Sigmoid colon (tissue), 7 donors: ENCODE measurements at places on chromosomes 13 and 19. TPM values are rescaled to one million over a fixed set of nuclear protein-coding genes. Genes with fewer than 3 reads are reported as not detected.

The LONP1 gene
- total RNA-seq = 31.1 TPM

The SERPINE3 gene
- not detected for total RNA-seq

The NEK5 gene
- 0.33 TPM for total RNA-seq

The CEACAM7 gene
- 1.1 TPM for total RNA-seq

The FXYD7 gene
- not detected for total RNA-seq

The PALM3 gene
- not detected for total RNA-seq

The IER2 gene
- 140 TPM for total RNA-seq

The MAMSTR gene
- total RNA-seq = 1.8 TPM

The IGSF23 gene
- not detected for total RNA-seq

The SWSAP1 gene
- total RNA-seq = 1.1 TPM

The RGS9BP gene
- total RNA-seq = 0.36 TPM

The LILRB4 gene
- total RNA-seq = 2.8 TPM

The ADAMTS10 gene
- total RNA-seq = 20.3 TPM

The IRS2 gene
- total RNA-seq = 15.3 TPM

The TTYH1 gene
- total RNA-seq = 5.4 TPM

The GIPC3 gene
- total RNA-seq = 0.83 TPM

DNA sequence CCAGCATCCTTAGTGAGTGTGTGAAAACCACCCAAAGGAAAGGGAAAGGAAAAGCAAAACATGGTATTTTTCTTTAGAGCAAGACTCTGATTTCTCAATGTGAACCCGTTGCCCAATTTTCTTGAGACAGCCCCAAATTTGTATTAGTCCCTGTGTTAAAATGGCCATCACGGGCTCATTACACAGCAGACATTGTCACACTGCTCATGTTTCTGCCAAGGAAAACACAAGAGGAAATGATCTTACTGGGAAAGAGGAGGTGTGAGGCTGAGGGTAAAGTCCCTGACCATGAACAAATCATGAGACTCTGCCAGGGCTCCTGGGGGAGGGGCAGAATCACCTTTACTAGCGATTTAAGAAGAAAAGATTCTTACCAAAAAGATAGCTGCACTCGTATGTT lies 54.4 kb downstream of the FAM124A start:
- H3K27me3 ChIP-seq = no peaks in the 10 kb centered on the region
- no peak overlapping the region for H3K27ac ChIP-seq
- no peak overlapping the region for H3K4me3 ChIP-seq
- DNase-seq = no peak

GRCh38 chr13:93721483-93721882 lies 494.9 kb downstream of the GPC6 start:
- H3K27me3 ChIP-seq = no peaks in the 10 kb centered on the region
- H3K36me3 ChIP-seq = no peaks in the 10 kb centered on the region
- no peak for DNase-seq
- no peak overlapping the region for H3K4me3 ChIP-seq

GRCh38 chr19:48867123-48867745 lies 1.2 kb downstream of the PLEKHA4 start:
- peak overlapping the region; percentile 82 for H3K27ac ChIP-seq
- peak overlapping the region; percentile 31 for H3K4me3 ChIP-seq
- no peak for DNase-seq
- H3K27me3 ChIP-seq = no peaks in the 10 kb centered on the region

- peaks cover 10% of the 10 kb centered on the region for H3K4me1 ChIP-seq
- DNase-seq = no peak
- H3K27me3 ChIP-seq = peaks cover 19% of the 10 kb centered on the region
- H3K4me3 ChIP-seq = peak overlapping the region; percentile 29
These were observed 621 bp downstream of the NOVA2 start for GRCh38 chr19:45972947-45973540.

- DNase-seq = no peak
- peaks cover 100% of the 10 kb centered on the region for H3K4me1 ChIP-seq
- no peaks in the 10 kb centered on the region for H3K36me3 ChIP-seq
- no peaks in the 10 kb centered on the region for H3K27me3 ChIP-seq
- H3K4me3 ChIP-seq = no peak overlapping the region
These were observed 43.6 kb downstream of the LYL1 start for GRCh38 chr19:13058951-13059660.

DNA sequence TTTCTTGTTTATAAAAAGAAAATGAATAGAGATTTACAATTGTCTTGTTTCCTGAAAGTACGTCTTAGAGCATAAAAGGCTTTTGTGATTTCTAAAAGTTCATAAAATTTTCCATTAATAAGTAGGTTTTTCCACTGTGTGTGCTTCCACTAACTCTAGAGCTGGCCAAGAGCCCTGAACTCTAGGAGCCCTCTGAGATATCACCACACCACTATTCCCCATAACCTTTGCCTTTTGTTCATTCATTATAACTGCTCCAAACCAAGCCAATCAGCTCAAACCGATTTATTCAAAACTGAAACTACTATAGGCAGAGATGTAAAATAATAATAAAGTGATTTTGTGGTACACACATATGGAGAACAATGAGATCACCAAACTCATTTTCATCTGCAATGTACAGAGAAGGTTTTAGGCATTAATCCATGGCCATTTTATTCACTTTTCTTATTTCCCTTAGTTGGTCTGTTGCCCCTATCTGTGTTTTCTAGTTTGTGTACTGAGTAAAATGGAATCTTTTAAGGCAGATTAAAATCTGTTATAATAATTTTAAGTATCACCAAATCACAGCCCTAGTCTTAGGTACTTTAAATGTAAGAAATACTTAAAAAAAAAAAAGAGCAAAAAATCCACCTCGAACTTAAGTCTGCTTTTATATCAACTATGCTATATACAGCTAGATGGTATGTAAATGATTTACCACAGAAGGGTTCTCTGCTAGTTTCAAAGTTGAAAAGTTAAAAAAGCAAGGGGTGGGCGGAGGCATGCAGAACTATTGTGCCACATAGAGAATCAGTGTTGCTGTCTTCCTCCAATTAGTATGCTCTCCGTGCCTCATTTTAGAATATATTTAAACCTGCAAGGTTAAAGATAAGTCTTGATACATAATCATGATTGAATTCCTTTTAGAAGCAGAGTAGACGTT lies 311.3 kb downstream of the KLF12 start:
- H3K4me1 ChIP-seq = no peaks in the 10 kb centered on the region
- no peaks in the 10 kb centered on the region for H3K36me3 ChIP-seq
- H3K27ac ChIP-seq = no peak overlapping the region
- no peak overlapping the region for H3K4me3 ChIP-seq
- H3K27me3 ChIP-seq = no peaks in the 10 kb centered on the region

GRCh38 chr13:40586886-40587565 lies 79.4 kb downstream of the FOXO1 start:
- no peak for DNase-seq
- H3K27ac ChIP-seq = no peak overlapping the region
- H3K27me3 ChIP-seq = no peaks in the 10 kb centered on the region
- H3K36me3 ChIP-seq = no peaks in the 10 kb centered on the region
- H3K4me1 ChIP-seq = no peaks in the 10 kb centered on the region
- no peak overlapping the region for H3K4me3 ChIP-seq

GRCh38 chr13:32173881-32174280 lies 141.3 kb downstream of the ZAR1L start:
- no peak overlapping the region for H3K27ac ChIP-seq
- no peaks in the 10 kb centered on the region for H3K4me1 ChIP-seq
- no peak overlapping the region for H3K4me3 ChIP-seq

GRCh38 chr13:36026531-36026930 lies 104.7 kb downstream of the DCLK1 start:
- H3K4me3 ChIP-seq = no peak overlapping the region
- DNase-seq = no peak
- no peaks in the 10 kb centered on the region for H3K36me3 ChIP-seq

GRCh38 chr19:40465025-40465556 lies 454 bp downstream of the BLVRB start:
- H3K27ac ChIP-seq = peak overlapping the region; percentile 91
- H3K36me3 ChIP-seq = no peaks in the 10 kb centered on the region

DNA sequence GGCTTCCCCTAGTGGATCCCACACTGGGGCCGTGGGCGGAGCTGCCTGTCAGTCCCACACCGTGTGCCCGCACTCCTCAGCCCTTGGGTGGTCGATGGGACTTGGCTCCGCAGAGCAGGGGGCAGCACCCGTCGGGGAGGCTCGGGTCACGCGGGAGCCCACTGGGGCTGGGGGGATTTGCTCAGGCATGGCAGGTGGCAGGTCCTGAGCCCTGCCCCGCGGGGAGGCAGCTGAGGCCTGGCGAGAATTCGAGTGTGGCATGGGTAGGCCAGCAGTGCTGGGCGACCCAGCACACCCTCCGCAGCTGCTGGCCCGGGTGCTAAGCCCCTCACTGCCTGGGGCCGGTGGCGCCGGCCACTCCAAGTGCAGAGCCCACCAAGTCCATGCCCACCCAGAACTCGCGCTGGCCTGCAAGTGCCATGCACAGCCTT lies 481.7 kb upstream of the PRR20A start:
- no peaks in the 10 kb centered on the region for H3K4me1 ChIP-seq
- no peaks in the 10 kb centered on the region for H3K36me3 ChIP-seq
- no peak overlapping the region for H3K4me3 ChIP-seq
- DNase-seq = peak; percentile 57

GRCh38 chr13:32530841-32531253 lies 7.7 kb downstream of the N4BP2L2 start:
- H3K27ac ChIP-seq = peak overlapping the region; percentile 39
- no peak overlapping the region for H3K4me3 ChIP-seq
- H3K36me3 ChIP-seq = peaks cover 3% of the 10 kb centered on the region
- H3K27me3 ChIP-seq = no peaks in the 10 kb centered on the region
- no peaks in the 10 kb centered on the region for H3K4me1 ChIP-seq
- DNase-seq = no peak

- no peak for DNase-seq
- no peaks in the 10 kb centered on the region for H3K4me1 ChIP-seq
- H3K36me3 ChIP-seq = no peaks in the 10 kb centered on the region
- H3K4me3 ChIP-seq = no peak overlapping the region
These were observed 177.4 kb upstream of the OBI1 start for GRCh38 chr13:78836238-78836784.

- H3K36me3 ChIP-seq = no peaks in the 10 kb centered on the region
- H3K27ac ChIP-seq = no peak overlapping the region
- DNase-seq = peak; percentile 52
- H3K4me1 ChIP-seq = no peaks in the 10 kb centered on the region
These were observed 21.5 kb upstream of the ARHGEF7 start for GRCh38 chr13:111093634-111094033.

DNA sequence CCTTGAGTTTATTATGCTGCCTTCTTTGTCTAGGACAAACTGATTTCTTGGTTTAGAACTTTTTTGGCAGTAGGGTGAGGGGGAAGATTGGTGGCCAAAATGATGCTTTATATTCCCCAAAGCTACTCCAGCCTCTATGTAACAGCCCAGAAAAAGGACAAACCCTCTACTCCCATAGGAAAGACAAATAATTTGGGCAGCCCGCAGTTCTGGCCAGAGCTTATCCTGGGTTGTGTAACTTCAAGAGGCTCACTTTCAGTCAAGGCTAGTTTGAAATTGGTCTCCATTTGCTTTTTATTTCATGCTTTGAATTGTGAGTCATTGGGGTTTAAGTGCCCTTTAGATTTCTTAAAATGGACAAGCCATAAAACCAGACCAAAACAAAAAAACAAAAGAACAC lies 142.3 kb downstream of the OLFM4 start:
- no peak overlapping the region for H3K4me3 ChIP-seq
- no peaks in the 10 kb centered on the region for H3K36me3 ChIP-seq
- H3K27ac ChIP-seq = no peak overlapping the region
- no peaks in the 10 kb centered on the region for H3K4me1 ChIP-seq

DNA sequence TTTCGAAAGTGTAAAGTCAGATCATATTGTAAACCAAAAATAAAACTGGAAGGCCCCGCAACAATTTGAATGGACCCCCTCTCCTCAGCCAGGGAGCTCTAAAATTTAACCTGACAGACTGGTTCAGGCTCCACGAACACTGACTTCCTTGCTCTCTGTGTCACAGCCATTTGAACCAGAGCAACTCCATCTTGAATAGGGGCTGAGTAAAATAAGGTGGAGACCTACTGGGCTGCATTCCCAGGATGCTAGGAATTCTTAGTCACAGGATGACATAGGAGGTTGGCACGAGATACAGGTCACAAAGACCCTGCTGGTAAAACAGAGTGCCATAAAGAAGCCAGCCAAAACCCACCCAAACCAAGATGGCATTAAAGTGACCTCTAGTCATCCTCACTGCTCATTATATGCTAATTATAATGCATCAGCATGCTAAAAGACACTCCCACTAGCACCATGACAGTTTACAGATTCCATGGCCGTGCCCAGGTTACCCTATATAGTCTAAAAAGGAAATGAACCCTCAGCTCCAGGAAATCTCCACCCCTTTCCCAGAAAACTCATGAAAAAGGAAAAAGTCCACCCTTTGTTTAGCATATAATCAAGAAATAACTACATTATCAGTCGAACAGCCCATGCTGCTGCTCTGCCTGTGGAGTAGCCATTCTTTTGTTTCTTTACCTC lies 43.1 kb downstream of the RFXAP start:
- H3K27me3 ChIP-seq = no peaks in the 10 kb centered on the region
- peaks cover 8% of the 10 kb centered on the region for H3K4me1 ChIP-seq
- H3K27ac ChIP-seq = no peak overlapping the region

GRCh38 chr13:79988573-79988972 lies 352.4 kb downstream of the SPRY2 start:
- no peaks in the 10 kb centered on the region for H3K27me3 ChIP-seq
- no peak overlapping the region for H3K4me3 ChIP-seq
- no peak for DNase-seq
- no peaks in the 10 kb centered on the region for H3K4me1 ChIP-seq
- no peak overlapping the region for H3K27ac ChIP-seq

DNA sequence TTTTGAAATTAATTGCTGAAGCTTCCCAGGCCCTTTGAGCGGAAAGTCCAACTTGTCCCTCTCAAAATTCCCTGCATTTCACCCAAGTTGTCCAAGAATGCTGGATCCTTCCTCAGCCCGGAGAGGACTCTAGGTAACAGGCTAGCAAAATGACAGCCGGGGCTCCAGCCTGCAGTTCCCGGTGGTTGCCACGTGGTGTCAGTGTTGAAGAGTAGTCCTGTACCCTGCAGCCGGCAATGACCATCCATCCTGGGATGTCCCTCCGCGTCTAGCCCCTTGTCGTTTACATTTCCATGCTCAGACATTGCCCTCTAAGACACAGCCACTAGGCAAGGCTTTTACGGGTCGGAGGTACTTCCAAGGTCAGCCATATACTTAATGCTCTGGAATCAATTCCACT lies 31.4 kb upstream of the MTIF3 start:
- H3K4me3 ChIP-seq = no peak overlapping the region
- no peak overlapping the region for H3K27ac ChIP-seq
- no peak for DNase-seq
- no peaks in the 10 kb centered on the region for H3K27me3 ChIP-seq
- H3K36me3 ChIP-seq = no peaks in the 10 kb centered on the region
- H3K4me1 ChIP-seq = no peaks in the 10 kb centered on the region

DNA sequence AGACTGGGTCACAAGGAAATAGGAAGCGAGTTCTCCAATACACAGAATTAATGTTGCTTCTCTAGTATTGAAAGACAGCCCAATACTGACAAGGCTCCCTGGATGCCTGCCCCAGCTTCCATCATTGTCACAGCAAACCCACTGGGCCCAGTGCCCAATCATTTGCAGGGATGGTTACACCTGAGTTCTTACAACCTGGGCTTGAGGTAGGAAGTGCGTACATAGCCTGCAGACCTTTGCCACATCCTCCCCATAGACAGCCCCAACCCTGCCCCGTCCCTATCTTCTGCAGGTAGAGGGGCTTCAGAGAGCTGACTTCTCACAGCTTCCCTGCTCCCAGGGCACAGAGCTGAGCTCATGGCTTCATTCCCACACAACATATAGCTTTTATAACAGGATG lies 108.1 kb upstream of the UBL3 start:
- H3K4me1 ChIP-seq = no peaks in the 10 kb centered on the region
- H3K27ac ChIP-seq = no peak overlapping the region
- no peaks in the 10 kb centered on the region for H3K27me3 ChIP-seq
- DNase-seq = no peak

GRCh38 chr13:59312776-59313175 lies 851.0 kb downstream of the DIAPH3 start:
- H3K27me3 ChIP-seq = no peaks in the 10 kb centered on the region
- no peaks in the 10 kb centered on the region for H3K36me3 ChIP-seq
- H3K4me1 ChIP-seq = no peaks in the 10 kb centered on the region
- no peak overlapping the region for H3K27ac ChIP-seq
